PC-3 (cell line): ENCODE measurements at places on chromosomes 1 and 21. TPM values are rescaled to one million over a fixed set of nuclear protein-coding genes. Genes with fewer than 3 reads are reported as not detected.

DNA sequence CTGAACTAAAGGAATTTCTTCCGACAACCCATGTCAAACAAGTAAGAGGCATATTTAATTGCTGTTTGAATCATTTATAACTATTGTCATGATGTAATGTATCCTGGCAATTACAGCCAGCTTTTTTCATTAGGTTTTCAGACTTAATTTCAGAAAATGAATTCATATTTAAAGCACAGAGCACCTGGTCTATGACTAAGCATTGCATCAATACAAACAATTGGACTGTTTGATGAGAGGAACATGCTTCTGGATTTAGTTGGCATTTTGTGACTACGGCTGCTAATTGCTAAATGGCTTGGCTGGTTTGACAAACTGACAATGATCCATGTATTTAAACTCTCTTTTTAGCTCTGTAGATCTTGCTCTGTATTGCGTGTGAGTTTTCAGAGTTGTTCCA is 853.4 kb downstream of the NCAM2 start:
- no peaks in the 10 kb centered on the region for H3K27me3 ChIP-seq
- peak; percentile 49 for DNase-seq
- H3K36me3 ChIP-seq, result no peaks in the 10 kb centered on the region
- no peak overlapping the region for H3K4me3 ChIP-seq

- H3K4me3 ChIP-seq, result no peak overlapping the region
- peaks cover 3% of the 10 kb centered on the region for H3K4me1 ChIP-seq
- no peak overlapping the region for H3K27ac ChIP-seq
- H3K27me3 ChIP-seq, result peaks cover under 1% of the 10 kb centered on the region; the same call in 1 of the 2 replicates
Observed at GRCh38 chr21:45556645-45557615, 14.7 kb upstream of the SLC19A1 start.

DNA sequence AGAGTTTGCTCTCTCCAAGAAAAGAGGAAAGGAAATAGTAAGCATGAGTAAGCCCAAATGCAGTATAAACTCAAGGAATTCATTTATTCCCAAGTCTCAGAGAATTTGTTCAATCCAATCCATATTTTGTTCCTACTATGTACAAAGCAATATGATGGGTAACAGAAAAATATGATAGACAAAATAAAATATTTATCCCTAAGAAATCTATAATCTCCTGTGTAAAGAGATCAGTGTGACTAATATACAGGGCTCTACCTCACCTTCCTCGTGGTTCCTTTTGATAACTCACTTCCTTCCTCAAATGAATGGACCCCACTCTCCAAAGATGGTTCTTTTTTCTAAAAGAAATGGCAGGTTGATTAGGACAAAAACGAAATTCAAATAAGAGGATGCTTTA is 7.6 kb downstream of the CLSPN start:
- H3K27me3 ChIP-seq, result no peaks in the 10 kb centered on the region

DNA sequence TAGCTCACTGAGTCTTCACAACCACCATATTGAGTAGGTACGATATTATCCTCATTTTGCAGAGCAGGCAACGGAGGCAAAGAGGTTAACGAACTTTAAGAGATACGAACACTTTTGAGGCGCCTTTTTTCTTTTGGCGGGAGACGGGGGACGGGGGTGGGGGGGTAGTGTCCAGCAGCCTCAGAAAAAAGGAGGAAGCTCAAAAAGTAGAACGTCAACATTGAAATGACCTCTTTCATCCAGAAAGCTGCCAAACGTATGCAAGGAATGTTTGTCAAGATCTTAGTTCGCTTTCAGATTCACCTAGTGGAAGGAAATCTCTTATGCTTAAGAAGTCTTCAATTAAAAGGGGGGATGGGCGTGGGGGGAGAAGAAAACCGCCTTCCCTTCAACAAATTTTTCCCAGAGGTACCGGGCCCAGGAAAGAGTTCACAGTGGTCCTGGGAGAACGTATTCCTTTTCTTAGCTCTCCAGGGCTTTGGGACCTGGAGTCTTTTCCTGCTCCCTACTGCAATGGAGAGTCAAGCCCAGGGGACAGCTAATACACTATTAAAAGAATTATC is 1.1 kb upstream of the PCAT6 start:
- H3K4me3 ChIP-seq, result no peak overlapping the region
- no peak overlapping the region for H3K27ac ChIP-seq
- H3K4me1 ChIP-seq, result peaks cover 42% of the 10 kb centered on the region
- no peaks in the 10 kb centered on the region for H3K36me3 ChIP-seq

DNA sequence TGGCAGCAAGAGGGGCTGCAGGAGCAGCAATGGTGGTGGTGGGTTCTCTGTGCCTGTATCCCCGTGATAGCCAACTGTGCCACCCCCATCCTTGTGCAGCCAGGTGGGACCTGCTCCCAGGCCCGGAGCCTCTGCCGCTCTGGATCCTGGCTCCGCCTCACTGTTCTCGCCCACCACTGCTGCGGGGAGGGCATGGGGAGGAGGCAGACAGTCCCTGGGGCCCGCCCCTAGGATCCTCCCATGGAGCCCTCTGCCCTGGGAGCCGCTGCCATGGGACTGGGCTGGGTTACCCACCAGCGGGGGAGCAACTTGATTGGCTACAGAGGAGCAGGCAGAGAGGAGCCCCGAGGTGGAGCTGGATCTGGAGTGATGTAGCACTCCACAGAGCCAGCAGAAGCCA is 31.6 kb downstream of the CD1D start:
- H3K27ac ChIP-seq, result no peak overlapping the region
- no peaks in the 10 kb centered on the region for H3K4me1 ChIP-seq
- no peaks in the 10 kb centered on the region for H3K36me3 ChIP-seq

DNA sequence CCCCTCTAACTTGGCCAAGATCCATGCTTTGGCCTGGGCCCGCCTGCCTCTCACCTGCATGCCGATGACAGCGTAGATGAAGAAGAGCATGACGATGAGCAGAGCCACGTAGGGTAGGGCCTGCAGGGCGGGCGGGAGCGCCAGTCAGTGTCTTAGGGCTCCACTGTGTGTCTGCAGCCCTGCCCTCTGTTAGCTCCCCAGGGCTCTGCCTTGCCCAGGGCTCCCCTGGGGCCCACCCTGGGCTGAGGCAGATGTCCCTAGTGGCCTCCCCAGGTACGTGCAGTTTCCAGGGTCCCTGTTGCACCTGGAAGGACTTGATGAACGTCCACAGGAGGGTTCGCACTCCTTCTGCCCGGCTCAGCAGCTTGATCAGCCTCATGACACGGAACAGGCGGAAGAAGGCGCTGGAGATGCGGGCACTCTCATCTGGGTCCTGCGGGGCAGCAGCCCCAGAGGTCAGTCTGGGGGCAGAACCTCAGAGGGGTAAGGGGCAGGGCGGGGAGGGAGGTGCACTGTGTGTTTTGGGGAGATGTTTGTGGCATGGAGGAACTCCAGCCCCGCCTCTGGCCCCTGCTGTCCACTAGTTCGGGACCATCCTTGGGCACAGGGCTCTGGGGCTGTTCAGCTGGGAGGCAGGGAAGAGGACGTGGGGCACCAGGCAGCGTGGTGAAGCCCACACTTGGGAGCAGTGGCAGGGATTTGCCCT is 29.8 kb upstream of the KIF21B start:
- no peak overlapping the region for H3K27ac ChIP-seq
- H3K27me3 ChIP-seq, result peaks cover 94% of the 10 kb centered on the region
- H3K36me3 ChIP-seq, result no peaks in the 10 kb centered on the region
- H3K4me1 ChIP-seq, result no peaks in the 10 kb centered on the region
- no peak overlapping the region for H3K4me3 ChIP-seq
- peak; percentile 44 for DNase-seq

- no peaks in the 10 kb centered on the region for H3K27me3 ChIP-seq
- DNase-seq, result no peak
- no peak overlapping the region for H3K4me3 ChIP-seq
Observed at GRCh38 chr1:58469016-58469415, 77.5 kb downstream of the OMA1 start.

GRCh38 chr21:14361958-14362357 is 21.0 kb downstream of the HSPA13 start:
- no peaks in the 10 kb centered on the region for H3K4me1 ChIP-seq
- H3K27ac ChIP-seq, result no peak overlapping the region
- H3K36me3 ChIP-seq, result no peaks in the 10 kb centered on the region
- no peak overlapping the region for H3K4me3 ChIP-seq

DNA sequence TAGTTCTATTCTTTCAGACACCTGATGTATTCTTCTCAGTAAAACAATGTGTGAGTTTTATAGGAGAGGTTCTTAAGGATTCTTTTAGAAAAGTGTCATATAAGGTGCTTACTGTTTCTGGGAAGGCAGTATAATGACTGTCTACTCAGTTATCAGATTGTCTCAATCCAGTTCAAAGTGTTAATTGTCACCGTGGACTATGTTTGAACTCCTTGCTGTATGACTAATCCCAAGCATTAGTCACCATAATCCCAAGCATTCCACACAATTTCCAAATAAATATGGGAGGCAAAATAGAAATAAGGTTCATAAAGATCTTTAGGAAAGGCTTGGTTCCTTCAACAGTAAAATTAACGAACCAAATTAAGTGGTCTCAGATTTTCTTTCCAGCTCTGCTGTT is 342.1 kb upstream of the NR5A2 start:
- H3K27ac ChIP-seq, result no peak overlapping the region
- H3K36me3 ChIP-seq, result no peaks in the 10 kb centered on the region
- no peak overlapping the region for H3K4me3 ChIP-seq

- H3K27me3 ChIP-seq, result no peaks in the 10 kb centered on the region
- H3K36me3 ChIP-seq, result no peaks in the 10 kb centered on the region
- no peak for DNase-seq
- H3K27ac ChIP-seq, result no peak overlapping the region
- H3K4me3 ChIP-seq, result no peak overlapping the region
- no peaks in the 10 kb centered on the region for H3K4me1 ChIP-seq
Observed at GRCh38 chr1:87369736-87370478, 41.2 kb downstream of the LMO4 start.

DNA sequence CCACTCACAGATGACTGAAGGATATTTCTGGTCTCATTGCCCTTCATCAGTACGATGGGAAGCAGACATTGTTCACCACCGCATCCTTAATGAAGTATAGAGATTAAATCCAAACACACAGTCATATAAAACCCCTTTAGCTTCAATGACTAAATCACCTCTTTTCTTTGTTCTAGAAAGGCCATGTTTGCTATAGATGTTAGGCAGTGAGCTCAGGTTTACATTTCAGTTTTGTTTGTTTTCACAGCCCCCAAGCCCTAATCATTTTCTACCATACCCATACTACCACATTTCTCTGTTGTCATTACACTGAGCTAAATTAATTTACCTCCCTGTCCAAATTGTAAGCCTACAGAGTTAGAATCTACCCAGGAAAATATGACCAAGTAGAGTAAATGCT is 385.1 kb downstream of the NTNG1 start:
- no peak for DNase-seq
- H3K4me3 ChIP-seq, result no peak overlapping the region
- H3K27me3 ChIP-seq, result no peaks in the 10 kb centered on the region
- H3K27ac ChIP-seq, result no peak overlapping the region

DNA sequence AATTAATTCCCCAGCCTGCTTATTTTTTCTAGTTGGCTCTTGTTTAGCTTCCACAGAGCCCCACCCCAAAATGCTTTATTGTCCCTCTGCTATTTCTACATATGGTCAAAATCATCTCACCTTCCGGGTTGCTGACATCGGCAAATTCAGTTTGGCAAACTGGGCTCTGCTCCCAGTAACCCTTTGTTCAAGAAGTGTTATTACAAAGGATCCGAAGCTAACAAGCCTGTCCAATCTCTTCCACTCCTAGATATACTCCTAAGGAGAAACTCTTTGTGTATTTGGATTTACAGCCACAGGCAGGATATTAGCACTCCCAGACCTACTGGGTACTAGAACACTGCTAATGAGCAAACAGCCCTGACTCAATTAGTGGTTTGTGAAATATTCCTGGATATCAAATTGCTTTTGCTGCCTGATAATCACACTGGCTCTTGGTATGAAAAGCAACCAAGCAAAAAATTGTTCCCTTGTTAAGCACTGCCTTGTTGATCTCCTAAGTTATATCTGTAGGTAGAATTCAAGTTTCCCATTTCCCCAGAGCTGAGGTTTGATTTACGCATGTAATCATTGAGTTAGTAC is 4.0 kb downstream of the JUN start:
- no peak overlapping the region for H3K27ac ChIP-seq
- peaks cover 16% of the 10 kb centered on the region for H3K4me1 ChIP-seq
- peaks cover 7% of the 10 kb centered on the region for H3K36me3 ChIP-seq
- H3K27me3 ChIP-seq, result no peaks in the 10 kb centered on the region

GRCh38 chr1:6445062-6445763 is 20.6 kb downstream of the ESPN start:
- peaks cover 9% of the 10 kb centered on the region for H3K4me1 ChIP-seq
- no peak overlapping the region for H3K4me3 ChIP-seq
- no peaks in the 10 kb centered on the region for H3K36me3 ChIP-seq
- H3K27me3 ChIP-seq, result peaks cover 16% of the 10 kb centered on the region
- no peak overlapping the region for H3K27ac ChIP-seq

The CAPZA1 gene
- total RNA-seq, result 177 and 273 TPM in 2 replicates

- DNase-seq, result peak; percentile 37
- peaks cover 6% of the 10 kb centered on the region for H3K4me1 ChIP-seq
- no peaks in the 10 kb centered on the region for H3K36me3 ChIP-seq
- no peaks in the 10 kb centered on the region for H3K27me3 ChIP-seq
- no peak overlapping the region for H3K27ac ChIP-seq
- H3K4me3 ChIP-seq, result no peak overlapping the region
Observed at GRCh38 chr1:172662464-172663109, 3.7 kb downstream of the FASLG start.

The CHIA gene
- total RNA-seq, result not detected in 2 replicates

GRCh38 chr1:228837817-228838716 is 102.8 kb downstream of the RHOU start:
- DNase-seq, result peak; percentile 99
- H3K27ac ChIP-seq, result peak overlapping the region; percentile 65
- H3K27me3 ChIP-seq, result peaks cover 18% of the 10 kb centered on the region; the same call in 1 of the 2 replicates
- H3K4me3 ChIP-seq, result peak overlapping the region; percentile 10; the same call in 1 of the 2 replicates

The OR14A2 gene
- not detected in 2 replicates for total RNA-seq

DNA sequence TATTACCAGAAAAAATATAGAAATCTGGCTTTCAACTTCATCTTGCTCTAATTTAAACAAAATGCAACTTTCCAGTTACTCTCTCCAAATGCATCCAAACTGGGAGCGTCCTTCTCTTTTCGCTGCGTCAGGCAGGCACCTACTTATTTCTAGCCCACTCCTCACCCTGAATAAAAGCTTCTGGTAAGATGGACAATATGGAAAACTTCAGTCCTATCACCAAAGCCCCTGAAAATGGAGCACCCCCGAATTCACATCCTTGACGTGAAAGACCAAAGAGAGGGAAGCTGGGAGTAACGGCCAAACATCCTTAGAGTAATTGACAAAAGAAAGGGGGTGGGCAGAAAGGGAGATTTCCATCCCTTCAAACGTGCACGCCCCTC is 5.5 kb upstream of the PROX1 start:
- no peaks in the 10 kb centered on the region for H3K4me1 ChIP-seq
- no peak for DNase-seq
- H3K36me3 ChIP-seq, result no peaks in the 10 kb centered on the region
- peaks cover 94% of the 10 kb centered on the region for H3K27me3 ChIP-seq
- H3K27ac ChIP-seq, result no peak overlapping the region

The TMCC2 gene
- total RNA-seq, result 8.7 and 11.3 TPM in 2 replicates

The SLC30A2 gene
- 0.07 TPM in 1 of 2 replicates, not detected in the other for total RNA-seq

DNA sequence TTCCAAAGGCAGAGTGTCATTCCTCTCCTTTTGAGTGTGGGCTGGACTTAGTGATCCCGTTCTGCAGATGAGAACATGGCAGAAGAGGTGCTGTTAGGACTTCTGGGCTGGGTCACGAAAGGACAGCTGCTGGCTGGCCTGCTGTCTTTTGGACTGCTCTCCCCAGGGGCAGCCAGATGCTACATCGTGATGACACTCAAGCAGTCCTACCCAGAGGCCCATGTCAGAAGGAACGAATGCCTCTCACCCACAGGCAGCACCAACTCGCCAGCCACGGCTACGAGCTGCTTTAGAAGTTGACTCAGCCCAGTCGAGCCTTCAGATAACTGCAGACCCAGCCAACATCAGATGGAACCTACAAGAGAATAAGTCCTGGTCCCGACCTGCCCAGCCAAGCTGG is 156.5 kb downstream of the KCNJ6 start:
- H3K36me3 ChIP-seq, result no peaks in the 10 kb centered on the region
- no peak overlapping the region for H3K4me3 ChIP-seq
- H3K27ac ChIP-seq, result no peak overlapping the region
- no peaks in the 10 kb centered on the region for H3K4me1 ChIP-seq
- DNase-seq, result no peak
- H3K27me3 ChIP-seq, result peaks cover 17% of the 10 kb centered on the region
